Adrenal gland (tissue), 19 donors: ENCODE measurements at places on chromosomes 5 and 9.

GRCh38 chr5:2451100-2451499 lies 300.4 kb downstream of the IRX2 start:
- no peak for DNase-seq

DNA sequence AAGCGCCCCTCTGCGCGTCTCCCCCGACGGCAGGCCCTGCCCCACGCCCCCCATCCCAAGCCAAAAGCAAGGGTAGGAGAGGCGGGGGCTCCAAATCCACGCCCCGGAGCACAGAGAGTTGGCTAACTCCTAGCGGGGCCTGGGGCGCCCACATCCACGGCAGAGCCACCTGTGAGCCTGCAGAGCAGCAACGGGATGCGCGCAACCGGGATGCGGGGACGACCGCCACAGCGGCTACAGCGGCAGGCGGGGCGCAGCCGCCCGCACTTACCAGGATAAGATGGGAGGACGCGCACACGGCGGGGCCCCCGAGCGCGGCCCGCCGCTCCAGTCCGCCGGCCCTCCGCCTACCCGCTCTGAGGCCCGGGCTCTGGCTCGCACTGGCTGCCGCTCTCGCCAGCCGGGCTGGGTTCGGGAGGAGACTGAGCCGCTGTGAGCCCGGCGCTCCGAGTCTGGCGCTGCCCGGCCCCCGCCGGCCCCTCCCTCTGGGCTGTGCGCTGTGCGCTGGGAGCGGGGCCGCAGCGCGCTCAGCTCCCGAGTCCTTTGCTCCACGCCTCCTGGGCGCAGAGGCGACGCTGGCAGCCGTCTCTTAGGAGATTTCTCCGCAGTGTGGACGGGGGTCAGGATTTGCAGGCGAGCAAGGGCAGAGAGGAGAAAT lies at the start of gene SLC24A2:
SLC24A2 (minus strand) TSS at position 424 of the 658 bp plus-strand sequence.
- DNase-seq = no peak

- DNase-seq = no peak
These were observed 16.9 kb downstream of the SLC25A48 start for GRCh38 chr5:135851186-135851914.

GRCh38 chr9:17551023-17551422 lies 27.8 kb upstream of the SH3GL2 start:
- DNase-seq = no peak

DNA sequence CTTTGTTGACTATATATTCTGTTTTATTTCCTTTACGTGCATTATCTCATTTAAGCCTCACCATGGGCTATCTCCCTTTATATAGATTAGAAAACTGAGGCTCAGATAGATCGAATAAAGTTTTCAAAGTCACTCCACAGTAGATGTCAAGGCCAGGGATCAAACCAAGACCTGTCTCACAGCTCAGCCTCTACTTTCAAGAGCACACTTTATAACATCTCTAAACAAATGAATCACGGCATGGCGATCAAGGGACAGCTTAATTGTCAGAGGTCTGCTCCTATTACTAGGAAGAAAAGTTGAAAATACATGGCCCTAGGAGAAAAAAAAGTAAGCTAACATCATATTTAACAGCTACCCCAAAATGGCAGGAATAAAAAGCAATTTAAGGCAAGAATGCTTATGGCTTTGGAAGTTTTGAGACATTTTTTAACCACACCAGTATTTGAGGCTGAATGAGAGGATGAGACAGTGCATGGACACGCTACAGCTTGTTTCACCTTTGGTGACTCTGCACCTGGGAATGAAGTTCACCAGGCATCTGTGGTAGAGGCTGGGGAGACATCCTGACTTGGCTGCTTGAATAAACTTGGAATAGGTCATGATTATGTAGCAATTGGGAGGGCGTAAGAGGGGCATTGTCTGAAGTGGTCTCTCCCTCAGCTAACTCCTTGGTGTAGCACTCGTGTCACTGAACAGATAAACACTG lies 486.8 kb upstream of the WWC1 start:
- DNase-seq = no peak

DNA sequence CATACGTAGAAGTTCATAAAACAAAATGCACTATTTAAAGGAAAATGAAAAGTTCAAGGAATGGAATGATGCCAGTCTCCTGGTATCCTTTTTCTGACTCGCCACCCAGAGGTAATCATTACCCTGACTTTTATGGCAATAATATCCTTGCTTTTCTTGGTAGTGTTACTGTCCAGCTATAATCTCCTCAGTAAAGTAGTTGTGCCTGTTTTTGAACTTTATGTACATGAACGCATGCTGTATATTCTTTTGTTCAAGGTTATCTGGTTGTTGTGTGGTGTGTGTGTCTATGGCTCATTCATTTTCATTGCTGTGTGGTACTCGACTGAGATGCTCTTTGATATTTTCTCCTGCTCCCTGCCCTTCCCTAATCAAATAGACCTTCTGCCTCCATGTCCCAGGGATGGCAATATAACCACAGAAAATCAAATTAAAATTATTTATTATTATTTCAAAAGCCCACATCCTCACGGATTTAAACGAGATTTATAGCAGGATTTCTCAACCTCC lies 29.2 kb upstream of the FBP1 start:
- DNase-seq = no peak

- no peak for DNase-seq
These were observed 182.3 kb upstream of the MSX2 start for GRCh38 chr5:174542037-174542436.

GRCh38 chr9:114050226-114050568 lies 27.9 kb downstream of the AMBP start:
- DNase-seq = no peak
